ENCODE measurements at places on chromosomes 1 and 21.

GRCh38 chr1:187626056-187626455 lies 797.3 kb downstream of the PLA2G4A start:
- no peak for DNase-seq

DNA sequence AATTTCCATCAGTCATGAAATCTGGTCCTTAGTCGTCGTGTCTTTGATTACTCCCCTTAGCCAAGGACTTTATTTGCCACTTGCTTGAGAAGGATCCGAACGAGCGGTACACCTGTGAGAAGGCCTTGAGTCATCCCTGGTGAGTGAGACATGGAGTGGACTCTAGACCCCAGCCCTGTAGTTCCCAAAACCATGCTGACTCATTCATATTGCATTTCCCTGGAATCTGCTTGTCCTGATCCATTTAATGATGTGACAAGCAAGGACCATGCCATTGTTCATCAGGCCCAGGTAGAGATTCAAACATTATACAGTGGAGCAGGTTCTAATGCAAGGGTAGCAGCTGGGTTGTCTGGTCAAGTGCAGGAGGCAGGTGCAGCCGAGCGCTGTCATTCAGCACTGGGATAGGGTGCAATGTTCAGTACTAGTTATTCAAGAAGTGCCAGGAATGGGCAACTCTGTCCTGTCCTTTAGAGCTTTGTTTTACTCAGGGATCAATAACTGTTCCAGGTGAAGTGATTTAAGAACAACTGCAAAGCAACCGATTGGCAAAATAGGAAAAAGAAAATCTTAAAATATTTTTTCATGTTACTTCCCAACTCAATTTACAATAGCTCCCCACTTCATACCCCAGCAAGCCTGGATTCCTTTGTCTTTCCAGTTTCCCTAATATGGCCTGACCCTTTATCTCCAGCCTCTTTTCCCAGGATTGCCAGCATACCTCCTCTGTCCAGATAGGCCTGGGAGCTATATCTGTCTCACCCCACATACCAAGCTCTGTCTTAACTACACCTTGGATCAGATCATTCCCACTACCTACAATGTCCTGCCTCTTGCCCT lies 26.5 kb downstream of the CAMK1G start:
- no peak for DNase-seq

GRCh38 chr1:157773493-157774350 lies 3.2 kb downstream of the FCRL2 start:
- peak; percentile 13 for DNase-seq

DNA sequence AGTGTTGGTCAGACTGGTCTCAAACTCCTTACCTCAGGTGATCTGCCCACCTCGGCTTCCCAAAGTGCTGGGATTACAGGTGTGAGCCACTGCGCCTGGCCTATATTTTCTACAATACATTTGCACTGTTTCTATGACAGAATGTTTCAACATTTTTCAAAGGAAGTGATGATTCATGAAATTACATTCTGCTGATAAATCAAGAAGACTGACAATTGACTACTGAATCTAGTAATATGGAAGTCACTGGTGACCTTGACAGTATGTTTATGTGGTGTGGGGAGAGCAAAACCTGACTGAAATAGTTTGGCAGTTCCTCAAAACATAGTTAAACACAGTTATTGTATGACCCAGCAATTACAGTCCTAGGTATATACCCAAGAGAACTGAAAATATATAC lies 18.1 kb downstream of the LRIF1 start:
- DNase-seq = no peak

DNA sequence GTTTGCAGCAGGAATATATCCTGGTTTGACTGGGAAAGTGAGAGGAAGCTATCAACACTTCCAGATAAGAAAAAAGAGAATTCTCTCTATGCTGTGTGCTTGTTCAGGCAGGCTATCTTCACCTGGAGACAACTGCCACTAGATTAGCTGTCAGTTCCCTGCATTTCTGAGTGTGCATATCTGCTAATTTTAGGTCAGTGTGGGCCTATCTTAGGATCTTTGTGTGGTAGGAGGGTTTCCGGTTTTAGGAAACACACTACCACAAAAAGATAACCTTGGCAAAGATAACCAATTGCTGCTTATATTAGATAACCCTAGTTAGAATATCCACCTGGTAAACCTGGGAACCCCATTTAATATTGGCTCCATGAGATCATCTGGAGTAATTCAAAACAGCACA lies 22.5 kb upstream of the GBP5 start:
- peak; percentile 56 for DNase-seq

GRCh38 chr1:30085811-30086770 lies 637.3 kb downstream of the MATN1 start:
- no peak for DNase-seq

- peak; percentile 95 for DNase-seq
These were observed 65.9 kb downstream of the PIK3CD start for GRCh38 chr1:9717193-9718005.

- DNase-seq = no peak
These were observed 31.3 kb upstream of the BTG2 start for GRCh38 chr1:203273869-203274602.

- peak; percentile 39 for DNase-seq
These were observed 49.2 kb downstream of the RALGPS2 start for GRCh38 chr1:178774263-178774662.

DNA sequence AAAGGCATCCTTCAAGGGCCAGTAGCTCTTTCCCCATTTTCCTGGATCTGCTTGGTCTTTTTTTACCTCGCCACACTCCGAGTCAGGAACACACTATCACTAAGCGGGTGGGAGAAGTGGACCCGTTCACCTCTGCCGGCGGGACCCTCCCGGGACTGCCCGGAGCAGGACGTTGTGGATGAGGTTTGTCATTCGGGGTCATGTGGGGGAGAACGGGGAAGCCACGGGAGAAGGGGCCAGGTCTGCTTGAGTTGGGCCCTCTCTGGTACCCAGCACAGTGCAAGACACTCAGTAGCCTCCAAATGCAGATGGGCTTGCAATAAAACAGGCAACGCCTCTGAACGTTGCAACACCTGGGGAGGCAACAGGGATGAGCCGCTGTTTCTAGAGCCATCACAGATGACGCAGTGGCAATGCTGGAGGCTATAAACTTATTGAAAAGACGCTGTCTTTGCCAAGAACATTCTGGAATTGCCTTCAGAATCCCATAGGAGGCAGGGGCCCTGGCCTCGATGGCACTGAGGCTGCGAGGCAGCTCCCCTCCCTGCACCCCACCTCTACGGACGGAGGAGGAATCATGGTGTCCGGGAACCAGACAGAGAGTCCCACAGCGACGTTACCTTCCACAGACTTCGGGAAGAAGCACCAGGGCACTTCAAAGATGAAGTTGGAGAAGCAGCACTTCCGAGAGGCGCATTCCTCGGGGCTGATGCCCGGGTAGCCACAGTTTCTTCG lies 3.8 kb downstream of the TFF2 start:
- no peak for DNase-seq

GRCh38 chr1:11585389-11585788 lies 68.8 kb downstream of the FBXO2 start:
- no peak for DNase-seq

GRCh38 chr1:77283701-77284425 lies 2.0 kb downstream of the AK5 start:
- no peak for DNase-seq

DNA sequence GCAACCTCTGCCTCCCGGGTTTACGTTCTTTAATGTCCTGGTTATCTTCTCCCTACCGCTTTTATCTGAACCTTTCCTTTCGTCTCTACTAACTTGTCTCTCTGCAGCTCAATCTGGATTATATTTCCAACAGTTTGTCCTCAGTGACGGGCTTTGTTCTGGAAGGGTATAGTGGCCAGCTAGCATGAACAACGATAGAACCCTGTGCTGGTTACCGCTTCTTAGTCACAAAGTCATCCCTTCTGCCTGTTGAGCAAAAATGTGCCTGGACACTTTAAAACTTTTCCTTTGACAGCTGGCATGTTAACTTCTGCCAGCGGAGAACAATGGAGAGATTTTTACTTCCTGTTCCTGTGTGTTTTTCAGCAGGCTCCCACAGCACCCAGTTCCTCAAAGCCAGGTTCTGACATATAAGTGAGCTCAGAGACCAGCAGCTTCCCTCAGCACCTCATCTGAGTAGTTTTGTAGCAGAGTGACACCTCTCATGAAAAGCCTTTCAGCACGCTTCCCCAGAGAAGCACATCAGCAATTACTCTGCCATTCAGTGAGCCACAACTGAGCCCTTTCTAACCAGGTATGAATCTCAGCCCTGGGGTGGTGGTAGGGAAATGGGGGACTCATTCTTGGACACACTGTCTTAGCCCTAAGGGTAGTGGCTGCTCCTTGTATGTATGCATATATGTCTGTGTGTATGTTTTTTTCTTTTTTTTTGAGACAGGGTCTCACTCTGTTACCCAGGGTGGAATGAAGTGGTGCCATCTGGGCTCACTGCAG lies 23.6 kb upstream of the CCDC17 start:
- DNase-seq = no peak

DNA sequence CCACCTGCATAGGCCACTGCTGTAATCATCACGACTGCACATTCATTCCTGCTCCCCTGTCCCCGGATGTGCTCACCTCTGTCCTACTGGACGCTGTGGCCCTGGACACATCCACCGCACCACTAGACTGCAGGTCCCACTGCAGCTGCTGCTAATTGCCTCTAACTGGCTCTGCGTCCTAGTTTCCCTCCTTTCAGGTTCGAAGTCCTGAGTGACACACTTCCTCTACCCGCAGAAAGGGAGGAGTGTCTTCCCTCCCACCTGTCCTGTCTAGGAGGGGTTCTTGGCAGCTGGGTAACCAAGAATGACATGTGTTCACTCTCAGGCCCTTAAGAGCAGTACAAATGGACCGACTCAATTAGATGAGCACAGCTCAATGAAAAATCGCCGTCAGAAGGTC lies 40.5 kb upstream of the ITPKB start:
- DNase-seq = no peak

GRCh38 chr21:34695434-34695833 lies 26.6 kb downstream of the CLIC6 start:
- no peak for DNase-seq

- no peak for DNase-seq
These were observed 884 bp upstream of the LRRC8C start for GRCh38 chr1:89631816-89632656.

- DNase-seq = no peak
These were observed 104.0 kb upstream of the PPM1J start for GRCh38 chr1:112818990-112819689.

- DNase-seq = peak; percentile 59
These were observed 26.8 kb downstream of the TMEM201 start for GRCh38 chr1:9615316-9616063.

DNA sequence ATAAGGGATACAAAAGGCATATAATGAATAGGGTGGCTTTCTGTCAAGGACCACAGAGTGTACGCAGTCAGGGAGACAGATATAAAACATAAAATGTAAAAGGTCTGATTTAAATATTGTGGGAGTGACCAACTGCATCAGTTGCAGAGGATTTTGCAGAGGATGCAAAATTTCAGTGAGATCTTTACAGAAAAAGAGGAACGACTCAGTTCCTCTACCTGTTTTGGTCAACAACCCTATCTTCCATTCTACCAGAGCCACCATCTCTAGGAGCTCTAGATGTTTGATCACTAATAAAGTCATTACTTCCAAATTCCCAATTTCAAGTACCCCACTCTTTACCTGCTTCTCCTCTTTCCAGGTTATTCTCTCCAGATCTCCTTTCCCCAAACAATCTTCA lies 16.5 kb downstream of the SOD1 start:
- no peak for DNase-seq

GRCh38 chr1:41627491-41628280 lies 143.2 kb upstream of the EDN2 start:
- DNase-seq = no peak

- no peak for DNase-seq
These were observed 158.2 kb downstream of the NCAM2 start for GRCh38 chr21:21156397-21156796.

DNA sequence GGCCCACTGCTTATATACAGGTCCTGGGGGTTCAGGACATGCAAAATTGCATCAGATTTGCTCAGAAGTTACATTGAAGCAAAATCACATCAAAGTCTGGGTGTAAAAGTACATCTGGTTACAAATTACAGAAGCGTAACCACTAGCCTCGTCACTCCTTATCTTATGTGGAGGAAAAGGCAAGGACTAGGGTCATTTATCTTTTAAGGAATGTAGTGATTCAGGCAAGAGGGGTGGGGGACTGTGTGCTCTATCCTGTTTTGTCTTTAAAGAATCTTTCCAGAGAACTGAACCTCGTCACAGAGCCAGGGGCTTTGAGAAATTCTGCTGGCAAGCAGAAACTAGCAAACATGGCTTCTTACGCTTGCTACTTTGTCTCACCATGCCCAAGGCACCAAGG lies 61.1 kb upstream of the RAB4A start:
- DNase-seq = no peak

- DNase-seq = no peak
These were observed 64.5 kb downstream of the KCNK2 start for GRCh38 chr1:215147024-215147423.

DNA sequence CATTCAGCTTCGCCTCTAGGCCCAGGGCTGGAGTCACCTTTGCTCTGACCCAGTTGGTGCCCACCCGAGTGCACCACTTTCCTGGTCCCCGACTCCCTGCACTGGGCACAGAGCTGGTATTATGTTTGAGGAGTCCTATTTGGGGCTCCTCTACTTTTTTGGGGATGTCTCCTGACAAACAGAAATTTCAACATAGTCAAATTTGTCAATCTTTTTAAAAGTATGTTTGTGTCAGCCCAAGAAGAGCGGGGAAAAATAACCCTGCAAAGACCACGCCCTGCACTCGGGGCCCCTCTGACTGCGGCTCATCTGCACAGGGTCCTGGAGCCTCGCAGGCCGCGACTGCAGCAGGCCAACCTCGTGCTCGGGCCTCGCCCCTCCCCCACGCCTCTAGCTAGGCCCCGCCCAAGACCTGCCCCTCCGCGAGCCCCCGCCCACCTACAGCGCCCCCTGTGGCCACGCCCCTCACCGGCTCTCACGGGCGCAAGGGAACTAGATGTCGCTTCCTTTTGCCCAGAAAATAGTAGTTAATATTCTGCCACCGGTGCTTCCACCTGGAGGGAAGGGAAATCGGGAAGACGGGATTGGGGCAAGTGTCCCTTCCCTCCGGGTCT lies 11.4 kb downstream of the FAM229A start:
- DNase-seq = peak; percentile 73

GRCh38 chr1:202105571-202106339 lies 17.0 kb upstream of the GPR37L1 start:
- DNase-seq = no peak

DNA sequence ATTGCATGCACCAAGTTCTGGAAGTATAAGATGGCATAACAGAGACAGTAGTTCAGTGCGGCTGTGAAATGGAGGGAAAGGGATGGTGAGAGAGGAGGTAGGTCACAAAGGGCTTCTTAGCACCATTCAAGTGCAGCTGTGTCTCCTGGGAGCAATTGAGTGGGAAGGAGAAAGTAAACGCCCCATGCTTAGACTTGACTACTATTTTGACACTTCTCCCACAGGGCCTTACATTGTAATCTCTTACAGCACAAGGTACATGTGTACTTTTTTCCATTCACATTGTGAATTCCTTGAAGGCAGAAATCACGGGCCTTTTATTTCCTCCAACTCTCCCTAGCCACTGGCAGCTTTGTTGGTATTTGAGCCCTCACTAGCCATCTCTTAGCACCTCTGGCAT lies 239.6 kb upstream of the FOXD3 start:
- no peak for DNase-seq

- no peak for DNase-seq
These were observed 671.9 kb upstream of the USP24 start for GRCh38 chr1:55886856-55887712.

- no peak for DNase-seq
These were observed 5.8 kb downstream of the ATP1A4 start for GRCh38 chr1:160157174-160157573.
